AG09319 (cell line): ENCODE measurements at places on chromosomes 4 and X.
A peak's percentile ranks its signal among the peaks of the same experiment; 100 is the strongest.

GRCh38 chr4:2432991-2433530 lies 14.3 kb downstream of the CFAP99 start:
- no peak for DNase-seq

DNA sequence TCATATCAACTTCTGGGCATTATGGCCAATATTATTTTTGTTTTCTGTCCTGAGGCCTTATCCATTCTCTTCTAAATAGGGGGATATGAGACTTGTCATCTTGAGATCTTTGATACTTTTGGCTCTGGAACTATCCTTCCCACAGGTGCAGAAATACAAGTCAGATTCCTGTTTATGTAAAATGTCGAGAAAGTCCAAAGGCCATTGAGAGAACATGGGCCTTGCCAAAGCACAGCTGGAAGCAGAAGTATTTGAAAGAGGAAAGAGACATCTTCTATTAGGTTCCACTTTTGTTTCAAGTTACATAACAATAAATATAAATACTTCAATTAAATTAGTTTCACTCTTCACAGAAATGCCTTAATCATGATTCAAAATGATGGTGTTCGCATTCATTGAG lies 20.8 kb upstream of the PRSS48 start:
- DNase-seq = no peak

- DNase-seq = no peak
Measured at GRCh38 chr4:17368408-17368807, 143.5 kb downstream of the QDPR start.

DNA sequence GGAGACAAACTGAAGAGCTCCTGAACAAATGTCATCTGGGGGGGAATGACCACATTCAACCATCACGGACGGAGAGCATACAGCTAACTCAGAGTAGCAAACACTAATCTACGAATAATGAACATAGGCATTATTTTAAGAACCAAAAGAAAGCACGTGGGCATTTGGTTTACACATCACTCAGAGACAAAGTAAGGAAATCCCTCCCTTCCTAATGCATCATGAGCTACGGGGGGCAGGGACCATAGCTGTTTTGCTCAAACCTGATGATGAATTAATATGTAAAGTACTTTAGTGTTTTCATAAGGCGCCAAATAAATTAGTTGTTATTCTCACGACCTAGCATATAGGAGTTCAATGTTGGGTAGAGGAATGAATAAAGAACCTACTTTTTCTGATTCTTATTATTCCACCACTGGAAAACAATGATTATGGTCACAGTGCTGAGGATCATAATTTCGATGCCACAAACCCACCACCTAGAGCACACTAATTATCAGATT lies 11.7 kb upstream of the TMEM156 start:
- DNase-seq = no peak

- DNase-seq = no peak
Measured at GRCh38 chr4:25320336-25320735, 7.8 kb downstream of the ZCCHC4 start.

DNA sequence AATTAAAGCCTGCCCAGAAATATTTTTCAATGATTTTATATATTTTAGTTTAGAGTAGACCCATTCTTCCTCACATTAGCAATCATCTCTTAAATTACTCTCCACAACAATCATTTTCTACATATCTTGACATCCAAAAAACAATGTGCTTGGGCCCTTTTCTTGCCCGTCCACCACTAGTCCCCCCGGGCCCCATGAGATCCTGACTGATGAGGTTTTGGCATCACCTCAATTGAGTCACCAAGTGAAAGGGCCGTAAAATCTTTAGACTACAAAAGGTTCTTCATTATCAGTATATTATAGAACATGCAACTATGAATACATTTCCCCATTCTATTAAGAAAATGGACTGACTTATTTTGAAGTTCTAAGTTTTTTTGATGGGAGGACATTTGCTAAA lies 4.0 kb upstream of the CDKL2 start:
- no peak for DNase-seq

- no peak for DNase-seq
Measured at GRCh38 chr4:83875437-83875836, 339.5 kb downstream of the GPAT3 start.

DNA sequence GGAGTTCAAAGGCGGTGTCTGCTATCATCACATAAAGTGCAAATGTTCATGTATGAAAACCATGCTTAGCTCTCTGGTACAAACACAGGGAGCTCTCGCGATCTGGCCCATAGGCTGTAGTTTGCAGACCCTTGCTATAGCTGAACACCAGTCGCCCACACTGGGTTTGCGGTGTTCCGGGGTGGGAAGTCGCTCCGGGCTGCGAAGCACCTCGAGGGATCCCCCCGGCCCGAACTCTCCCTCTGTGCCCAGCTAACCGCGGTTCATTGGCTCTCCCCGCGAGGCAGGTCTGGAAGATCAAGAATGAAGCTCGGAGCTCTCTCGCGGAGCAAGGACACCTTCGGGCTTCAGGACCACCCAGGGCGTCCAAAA lies 341 bp upstream of the PRPS2 start:
- no peak for DNase-seq

DNA sequence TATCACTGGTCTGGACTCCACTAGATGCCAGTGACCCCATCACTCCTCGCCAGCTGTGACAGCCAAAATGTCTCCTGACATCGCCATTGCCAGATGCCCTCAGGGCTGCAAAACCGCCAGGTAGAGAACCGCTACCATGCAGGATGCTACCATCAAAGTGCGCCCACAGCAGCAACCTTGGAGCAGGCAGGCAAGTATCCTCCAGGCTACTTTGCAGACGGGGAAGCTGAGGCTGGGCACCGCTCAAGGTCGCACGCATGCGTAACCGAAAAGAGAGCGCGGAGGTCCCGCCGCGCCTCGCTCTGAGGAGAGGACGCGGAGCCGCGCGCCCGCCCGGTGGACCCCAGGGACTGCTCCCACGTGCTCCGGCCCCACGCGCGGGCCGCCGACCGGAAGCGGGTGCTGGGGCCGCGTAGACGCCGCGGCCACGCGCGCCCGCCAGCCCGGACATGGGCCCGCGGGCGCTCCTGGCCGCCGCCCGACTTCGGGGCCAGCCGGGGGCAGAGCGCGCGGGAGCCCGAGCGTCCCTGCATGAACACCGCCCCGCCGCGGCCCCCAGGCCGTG lies at the start of gene STS:
Gene STS, plus strand, starts transcription at position 300 of the 565 bp plus-strand sequence. CDS start 105,488 bp downstream, outside the sequence.
- DNase-seq = no peak

DNA sequence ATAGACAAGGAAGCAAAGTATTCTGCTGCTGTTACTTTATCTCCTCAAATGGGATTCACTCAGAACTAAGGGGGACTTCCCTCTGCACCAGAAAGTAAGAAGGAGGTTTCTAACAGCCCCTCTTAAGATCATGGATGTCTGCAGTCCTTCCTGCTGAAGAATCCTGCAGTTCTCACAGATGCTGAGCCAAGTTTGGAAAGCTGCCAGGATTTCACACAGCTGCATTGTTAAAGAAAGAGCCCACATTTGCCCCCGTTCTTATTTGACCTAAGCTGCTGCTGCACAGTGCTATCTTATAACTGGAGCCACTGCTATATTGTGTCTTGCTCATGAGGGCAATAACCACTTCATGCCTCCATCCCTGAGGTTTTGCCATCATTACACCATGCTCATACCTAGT lies 81.1 kb downstream of the FAAH2 start:
- no peak for DNase-seq

GRCh38 chr4:78293821-78294301 lies 236.7 kb downstream of the FRAS1 start:
- DNase-seq = no peak

GRCh38 chr4:81557306-81557705 lies 85.6 kb upstream of the RASGEF1B start:
- DNase-seq = no peak

DNA sequence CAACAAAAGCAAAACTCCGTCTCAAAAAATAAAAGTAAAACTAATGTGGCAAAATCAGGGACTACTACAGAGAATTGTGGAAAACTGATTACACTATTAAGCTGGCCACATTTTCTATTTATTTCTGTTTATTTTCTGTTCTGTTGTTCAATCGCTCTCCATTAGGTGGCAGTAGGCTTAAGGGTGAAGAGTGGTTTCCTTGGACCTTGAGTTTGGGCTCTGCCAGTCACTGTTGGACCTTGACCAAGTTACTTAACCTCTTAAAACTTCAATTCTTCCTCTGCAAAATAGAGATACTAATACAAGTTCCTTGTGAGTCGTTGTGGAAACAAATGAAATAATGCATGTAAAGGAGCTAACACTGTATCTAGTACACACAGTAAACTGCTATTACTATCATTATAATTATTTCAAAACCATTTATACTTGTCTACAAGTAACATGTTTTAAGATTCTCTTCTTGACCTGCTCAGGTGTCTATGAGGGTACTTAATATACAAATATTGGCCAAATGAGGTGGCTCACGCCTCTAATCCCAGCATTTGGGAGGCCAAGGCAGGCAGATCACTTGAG lies 15.2 kb downstream of the HSD17B11 start:
- DNase-seq = peak; percentile 74

DNA sequence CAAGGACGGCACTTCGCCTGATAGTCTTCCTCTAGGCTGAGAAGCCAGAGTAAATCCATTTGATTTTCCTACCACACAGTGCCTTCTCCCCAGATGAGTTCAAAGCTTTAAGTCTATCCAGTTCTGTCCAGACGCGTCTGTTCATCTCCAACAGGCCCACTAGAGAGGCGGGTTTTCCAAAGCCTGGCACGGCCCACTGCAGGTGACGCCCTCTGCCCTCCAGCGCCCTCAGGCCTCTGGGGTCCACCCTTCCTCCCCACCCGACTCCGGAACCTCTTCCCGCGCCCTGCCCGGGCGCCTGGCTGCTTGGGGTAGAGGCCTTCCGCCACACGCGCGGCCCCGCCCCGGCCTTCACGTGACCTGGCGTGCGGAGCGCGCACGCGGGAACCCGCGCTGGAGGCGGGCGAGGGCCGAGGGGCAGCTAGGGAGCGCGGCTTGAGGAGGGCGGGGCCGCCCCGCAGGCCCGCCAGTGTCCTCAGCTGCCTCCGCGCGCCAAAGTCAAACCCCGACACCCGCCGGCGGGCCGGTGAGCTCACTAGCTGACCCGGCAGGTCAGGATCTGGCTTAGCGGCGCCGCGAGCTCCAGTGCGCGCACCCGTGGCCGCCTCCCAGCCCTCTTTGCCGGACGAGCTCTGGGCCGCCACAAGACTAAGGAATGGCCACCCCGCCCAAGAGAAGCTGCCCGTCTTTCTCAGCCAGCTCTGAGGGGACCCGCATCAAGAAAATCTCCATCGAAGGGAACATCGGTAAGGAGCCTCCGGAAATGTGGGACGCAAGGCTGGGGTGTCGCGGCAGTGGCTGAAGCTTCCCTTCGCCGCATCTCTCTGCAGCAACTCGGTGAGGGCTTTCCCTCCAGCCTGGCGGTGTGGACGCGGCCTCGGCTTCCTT lies at the start of gene DCK:
Gene DCK, plus strand, starts transcription at position 469 of the 888 bp plus-strand sequence. Its CDS starts 187 bp downstream, at position 656.
- peak; percentile 82 for DNase-seq

DNA sequence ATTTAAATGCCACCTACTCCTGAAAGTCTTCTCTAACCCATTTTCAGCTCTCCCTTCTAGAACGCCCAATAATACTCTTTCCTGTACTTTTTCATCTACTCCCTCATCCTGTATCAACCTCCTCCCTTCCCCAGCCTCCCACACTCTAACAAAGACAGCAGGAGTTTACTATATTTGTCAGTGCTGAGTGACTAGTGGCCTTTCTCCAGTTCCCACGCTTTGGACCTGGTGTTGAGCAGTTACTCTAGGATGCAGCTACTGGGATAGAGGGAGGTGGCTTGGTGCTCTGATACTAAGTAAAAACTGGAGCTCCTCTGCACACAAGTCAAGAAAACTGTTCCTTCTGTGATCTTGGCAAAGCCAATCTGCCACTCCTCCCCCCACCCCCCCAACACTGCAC lies 36.1 kb upstream of the KLHL13 start:
- no peak for DNase-seq

DNA sequence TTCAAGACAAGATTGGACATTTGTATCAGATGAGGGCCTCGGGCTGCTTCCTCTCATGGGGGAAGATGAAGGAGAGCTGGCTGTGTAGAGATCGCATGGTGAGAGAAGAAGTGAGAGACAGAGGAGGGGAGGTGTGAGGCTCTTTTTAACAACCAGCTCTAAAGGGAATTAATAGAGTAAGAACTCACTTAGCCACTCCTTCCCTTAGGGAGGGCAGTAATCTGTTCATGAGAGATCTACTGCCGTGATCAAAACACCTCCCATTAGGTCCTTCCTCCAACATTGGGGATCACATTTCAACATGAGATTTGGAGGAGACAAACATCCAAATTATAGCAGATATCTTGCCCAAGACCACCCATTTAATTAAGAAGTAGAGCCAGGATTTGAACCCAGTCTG lies 97.0 kb downstream of the ARX start:
- DNase-seq = no peak

DNA sequence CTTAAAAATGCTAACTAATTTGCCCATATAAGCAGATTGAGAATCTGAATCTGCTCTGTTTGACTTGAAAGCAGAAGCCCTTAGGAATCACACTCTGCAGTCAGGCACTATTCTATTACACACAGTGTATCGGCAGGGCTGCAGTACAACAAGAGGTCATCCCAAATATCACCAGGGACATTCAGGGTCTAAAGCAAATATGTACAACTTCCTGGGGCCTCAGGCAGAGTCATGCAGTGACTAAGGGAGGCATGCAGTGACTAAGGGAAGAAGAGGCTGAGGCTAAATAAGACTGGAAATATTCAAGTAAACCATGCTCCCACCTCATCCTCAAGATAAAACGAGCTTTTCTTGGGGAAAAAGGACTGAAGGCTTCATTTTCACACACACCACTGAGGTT lies 20.9 kb downstream of the MAPK10 start:
- DNase-seq = peak; percentile 44

GRCh38 chr4:47631161-47631560 lies 146.1 kb downstream of the ATP10D start:
- no peak for DNase-seq

- DNase-seq = no peak
Measured at GRCh38 chr4:169620880-169621248, 486 bp downstream of the CLCN3 start.

DNA sequence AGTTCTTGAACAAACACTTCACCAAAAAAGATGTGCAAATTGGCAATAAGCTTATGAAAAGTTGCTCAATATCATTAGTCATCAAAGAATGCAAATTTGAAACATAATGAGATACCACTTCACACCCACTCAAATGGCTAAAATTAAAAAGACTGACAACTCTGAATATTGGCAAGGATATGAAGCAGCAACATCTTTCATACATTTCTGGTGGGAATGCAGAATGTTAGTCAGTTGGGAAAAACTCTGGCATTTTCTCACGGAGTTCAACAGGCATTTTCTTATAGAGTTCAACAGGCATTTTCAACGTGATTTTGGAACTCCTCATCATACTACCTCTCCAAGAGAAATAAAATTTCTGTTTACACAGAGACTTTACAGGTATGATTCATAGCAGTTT lies 297.4 kb upstream of the MAGEC2 start:
- no peak for DNase-seq

DNA sequence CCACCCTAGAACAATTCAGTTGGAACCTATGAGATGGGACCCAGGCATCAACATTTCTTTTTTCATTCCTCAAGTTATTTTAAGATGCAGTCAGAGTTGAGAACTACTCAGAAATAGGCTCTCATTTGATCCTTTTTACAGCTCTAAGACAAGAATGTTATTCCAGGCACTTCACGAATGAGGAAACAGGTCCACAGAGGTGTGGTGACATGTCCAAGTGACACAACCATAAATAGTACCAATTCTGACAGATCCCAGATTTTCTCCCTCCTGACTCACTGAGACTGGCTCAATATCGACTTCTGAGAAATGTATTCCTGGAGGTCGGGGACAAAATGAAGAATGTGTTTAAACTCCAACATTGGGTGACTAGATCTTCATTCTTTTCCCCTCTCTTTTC lies 11.1 kb downstream of the TCEANC start:
- DNase-seq = no peak

GRCh38 chr4:176587920-176588319 lies 204.8 kb downstream of the VEGFC start:
- DNase-seq = peak; percentile 24
